ENCODE measurements at places on chromosomes 7 and 10.

- no peak for DNase-seq
Observed at GRCh38 chr7:142481548-142481947, 223.7 kb upstream of the PRSS58 start.

DNA sequence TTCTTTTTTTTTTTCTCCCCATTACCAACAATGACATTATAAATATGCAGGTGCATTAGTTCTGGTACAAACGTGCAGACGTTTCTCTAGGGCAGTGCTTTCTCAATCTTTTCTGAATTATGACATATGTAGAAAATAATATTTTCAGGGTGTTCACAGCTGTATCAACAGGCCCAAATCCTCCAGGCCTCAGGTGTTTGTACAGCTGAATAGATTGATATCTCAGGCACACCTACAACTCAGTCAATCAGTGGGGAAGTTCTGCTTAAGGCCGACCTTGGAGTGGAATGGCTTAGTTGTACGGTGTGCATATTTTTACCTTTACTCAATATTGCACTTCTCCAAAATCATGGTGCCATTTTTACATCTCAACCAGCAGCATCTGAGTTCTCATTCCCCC is 71.6 kb downstream of the CACNB2 start:
- no peak for DNase-seq

GRCh38 chr7:15801041-15801440 is 114.6 kb upstream of the MEOX2 start:
- DNase-seq: no peak

DNA sequence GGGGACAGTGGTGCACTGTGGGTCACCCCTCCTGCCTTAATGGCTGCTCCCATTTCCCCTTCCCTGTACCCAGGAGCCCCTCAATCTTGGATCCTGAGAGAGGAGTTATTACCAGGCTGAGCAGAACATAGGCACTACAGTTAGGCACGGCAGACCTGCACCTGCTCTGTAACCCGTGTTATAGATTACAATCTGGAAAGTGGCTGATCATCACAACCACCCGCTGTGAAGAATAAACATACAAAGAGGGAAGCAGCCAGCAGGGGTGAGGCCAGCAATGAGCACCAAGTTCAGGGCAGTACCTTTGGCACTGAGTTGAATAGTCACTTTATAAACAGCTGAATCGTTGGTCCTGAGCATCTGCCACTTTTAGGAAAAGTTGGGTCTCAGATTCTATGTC is 1.7 kb downstream of the CDHR1 start:
- no peak for DNase-seq

GRCh38 chr7:133409421-133409820 is 156.5 kb downstream of the EXOC4 start:
- no peak for DNase-seq

GRCh38 chr7:27329909-27330308 is 87.3 kb downstream of the EVX1 start:
- no peak for DNase-seq

Data from CD4-positive, alpha-beta T cell treated with Interferon gamma for 1 hour (primary cell).